Substantia nigra (tissue), 51 donors: ENCODE measurements at places on chromosomes 6 and 20.

DNA sequence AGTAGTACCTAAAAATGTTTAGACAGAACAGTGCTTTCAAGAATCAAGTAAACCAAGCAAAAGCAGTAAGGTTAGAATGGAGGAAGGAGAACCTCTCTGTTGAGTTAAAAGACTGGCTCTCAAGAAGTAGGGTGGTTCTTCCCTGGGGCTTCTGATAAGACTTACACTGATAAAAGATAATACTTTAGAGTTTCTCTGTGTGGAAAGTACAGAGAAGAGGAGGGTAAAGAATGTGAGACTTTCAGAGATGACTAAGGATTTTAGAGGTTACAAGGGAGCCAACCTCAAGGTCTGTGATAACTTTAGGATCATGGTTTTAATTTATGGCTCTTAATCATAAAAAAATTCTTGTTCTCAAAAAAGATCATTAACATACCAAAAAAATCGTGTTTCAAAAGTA, 30.9 kb upstream of the ALDH8A1 start:
- DNase-seq, result no peak

GRCh38 chr6:118594877-118595276, 46.8 kb downstream of the PLN start:
- no peak for DNase-seq

DNA sequence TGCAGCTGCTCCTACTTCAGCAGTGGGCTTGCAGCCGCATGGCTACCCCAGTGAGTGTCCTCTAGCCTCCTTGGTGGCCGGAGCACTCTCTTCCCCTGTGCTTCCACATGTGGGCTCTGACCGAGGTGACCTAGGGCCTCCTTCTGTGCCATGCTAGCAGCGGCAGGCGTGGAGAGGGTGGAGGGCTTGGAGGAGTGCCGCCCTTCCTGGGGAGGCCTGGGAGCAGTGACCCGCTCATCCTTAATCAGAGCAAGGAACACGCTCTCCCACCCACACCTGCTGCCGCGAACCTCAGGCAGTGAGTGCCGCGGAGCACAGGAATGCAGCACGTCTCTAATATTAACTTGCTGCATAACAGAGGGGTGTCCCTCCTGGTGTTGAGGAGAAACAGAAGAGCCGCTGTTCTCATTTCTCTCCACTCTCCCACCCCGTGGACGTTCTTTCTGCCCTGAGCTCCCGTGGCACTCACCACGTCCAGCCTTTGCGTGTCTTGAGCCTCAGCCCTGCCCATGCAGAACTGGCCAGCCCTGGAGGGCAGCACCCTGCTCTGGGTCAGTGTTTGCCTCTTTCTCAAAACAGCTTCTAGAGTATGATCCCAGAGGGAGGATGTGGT, 31.9 kb downstream of the DUSP22 start:
- no peak for DNase-seq

DNA sequence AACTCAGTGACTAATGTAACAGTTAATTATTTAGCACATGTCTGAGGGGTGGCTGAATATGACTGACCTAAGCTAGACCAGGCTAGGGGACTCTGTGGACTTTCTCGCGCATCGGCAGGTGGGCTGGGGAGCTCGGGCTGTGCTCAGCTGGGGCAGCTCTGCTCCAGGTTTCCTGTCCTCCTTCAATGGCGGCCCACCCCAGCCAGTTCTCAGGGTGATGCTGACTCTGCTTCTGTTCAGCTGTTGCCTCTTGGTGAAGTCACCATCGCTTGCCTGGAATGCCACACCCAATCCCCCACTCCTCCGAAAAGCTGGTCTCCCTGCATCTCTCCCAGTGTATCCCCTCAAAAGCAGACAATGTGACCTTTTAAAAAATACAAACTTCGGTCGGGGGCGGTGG, 20.0 kb downstream of the PPP1R3G start:
- DNase-seq, result no peak

DNA sequence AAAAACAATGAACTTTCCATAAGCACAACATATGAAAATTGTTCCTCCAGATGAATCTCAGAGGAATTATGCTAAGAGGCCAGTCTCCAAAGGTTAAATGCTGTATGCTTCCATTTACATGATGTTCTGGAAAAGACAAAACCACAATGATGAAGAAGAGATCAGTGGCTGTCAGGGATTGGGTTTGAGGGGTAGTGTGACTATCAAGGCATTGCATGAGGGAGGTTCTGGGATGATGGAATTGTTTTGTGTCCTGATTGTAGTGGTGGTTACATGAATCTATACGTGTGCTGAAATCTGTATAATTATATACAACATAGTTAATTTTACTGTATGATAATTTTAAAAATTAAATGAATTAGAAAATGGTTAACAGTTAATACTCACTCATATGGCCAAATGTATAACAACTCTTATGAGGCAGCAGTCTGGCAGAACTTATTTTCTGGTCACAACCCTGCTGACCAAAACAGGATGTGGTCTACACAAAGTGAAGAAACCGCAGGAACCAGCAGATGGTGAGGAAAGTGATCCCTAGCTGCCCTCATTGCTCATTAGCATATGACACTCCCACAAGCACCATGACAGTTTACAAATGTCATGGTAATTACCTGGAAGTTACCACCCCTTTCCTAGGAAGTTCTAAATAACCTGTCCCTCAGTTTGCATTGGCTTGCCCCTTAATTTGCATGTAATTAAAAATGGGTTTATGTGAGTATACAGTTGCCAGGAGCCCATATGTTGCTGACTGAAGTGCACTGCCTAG, 31.9 kb downstream of the NSFL1C start:
- DNase-seq, result no peak

- no peak for DNase-seq
These were observed 357.3 kb downstream of the THBS2 start for GRCh38 chr6:168896321-168896720.

GRCh38 chr6:90559931-90560330, 26.9 kb downstream of the MAP3K7 start:
- no peak for DNase-seq

DNA sequence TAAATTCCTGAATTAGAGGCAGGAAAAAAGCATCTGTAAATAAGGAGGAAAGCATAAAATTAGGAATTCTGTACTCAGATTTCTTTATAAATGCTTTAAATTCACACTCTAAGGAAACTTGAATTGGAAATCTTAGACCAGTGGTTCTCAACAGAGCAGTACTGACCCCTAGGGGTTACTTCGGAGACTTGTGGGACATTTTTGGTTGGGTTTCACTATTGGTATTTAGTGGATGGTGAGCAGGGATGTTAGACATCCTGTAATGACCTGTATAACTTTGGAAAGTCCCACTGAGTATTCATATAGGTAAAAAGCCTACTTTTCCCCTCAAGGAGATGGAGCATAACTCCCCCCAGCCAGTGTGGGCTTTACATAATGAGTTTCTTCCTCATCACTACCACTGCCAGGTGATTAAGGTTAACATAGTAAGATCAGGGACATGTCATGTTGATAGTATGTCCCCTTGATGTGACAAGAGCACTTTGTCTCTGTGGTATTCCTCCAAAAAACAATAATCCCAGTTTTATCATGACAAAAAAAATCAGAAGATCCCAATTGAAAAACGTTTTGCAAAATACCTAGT, 31.0 kb downstream of the GLO1 start:
- DNase-seq, result no peak

DNA sequence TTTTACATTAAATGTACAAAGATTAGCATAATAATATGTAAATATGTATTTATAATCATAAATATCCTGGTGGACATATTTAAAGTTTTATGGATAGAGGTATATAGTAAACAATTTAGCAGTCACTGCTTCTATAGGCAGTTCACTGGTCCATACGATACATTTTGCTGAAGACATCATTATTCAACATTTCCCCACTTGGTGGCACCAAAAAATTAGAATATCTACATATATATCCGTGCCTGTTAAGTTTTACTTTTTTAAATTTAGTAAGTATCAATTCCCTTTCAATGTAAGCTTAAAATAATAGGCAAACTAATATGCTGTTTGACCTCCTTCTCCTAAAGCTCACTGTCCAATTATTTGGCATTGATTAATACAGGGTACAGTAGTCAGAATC, 64.2 kb downstream of the LMBRD1 start:
- no peak for DNase-seq

DNA sequence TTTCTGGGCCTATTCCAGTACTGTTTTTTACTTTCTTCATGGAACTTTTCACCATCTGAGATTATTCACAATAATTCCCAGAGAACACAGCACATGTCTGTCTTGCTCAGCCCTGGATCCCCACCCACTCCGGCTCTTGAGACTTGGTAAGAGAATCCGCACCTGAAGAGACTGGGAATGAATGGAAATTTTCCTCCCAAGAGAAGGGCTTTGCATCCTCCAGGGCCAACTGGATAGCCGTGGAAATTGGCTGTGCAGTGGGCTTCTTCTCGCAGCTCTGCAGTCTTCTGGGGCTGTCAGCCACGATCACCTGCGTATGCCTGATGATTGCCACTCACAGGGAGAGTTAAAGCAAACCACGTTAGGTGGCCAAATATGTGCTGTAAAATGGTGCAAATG, 159.1 kb downstream of the THBS2 start:
- DNase-seq, result no peak

- DNase-seq, result no peak
These were observed 5.4 kb downstream of the CTSZ start for GRCh38 chr20:59001449-59002171.

DNA sequence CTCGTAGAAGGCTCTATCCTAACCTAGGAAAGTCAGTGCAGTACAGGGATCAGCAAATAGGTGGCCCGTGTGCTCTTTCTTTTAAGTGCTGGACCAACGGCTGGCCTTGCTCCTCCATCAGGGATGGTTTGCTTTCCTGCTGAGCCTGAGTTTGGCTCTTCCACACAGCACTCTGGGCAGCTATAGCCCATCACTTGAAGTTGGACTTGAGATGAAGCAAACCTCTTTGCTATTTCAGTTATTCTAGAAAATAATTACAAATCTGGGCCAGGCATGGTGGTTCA, 66.9 kb upstream of the KCNK16 start:
- no peak for DNase-seq

DNA sequence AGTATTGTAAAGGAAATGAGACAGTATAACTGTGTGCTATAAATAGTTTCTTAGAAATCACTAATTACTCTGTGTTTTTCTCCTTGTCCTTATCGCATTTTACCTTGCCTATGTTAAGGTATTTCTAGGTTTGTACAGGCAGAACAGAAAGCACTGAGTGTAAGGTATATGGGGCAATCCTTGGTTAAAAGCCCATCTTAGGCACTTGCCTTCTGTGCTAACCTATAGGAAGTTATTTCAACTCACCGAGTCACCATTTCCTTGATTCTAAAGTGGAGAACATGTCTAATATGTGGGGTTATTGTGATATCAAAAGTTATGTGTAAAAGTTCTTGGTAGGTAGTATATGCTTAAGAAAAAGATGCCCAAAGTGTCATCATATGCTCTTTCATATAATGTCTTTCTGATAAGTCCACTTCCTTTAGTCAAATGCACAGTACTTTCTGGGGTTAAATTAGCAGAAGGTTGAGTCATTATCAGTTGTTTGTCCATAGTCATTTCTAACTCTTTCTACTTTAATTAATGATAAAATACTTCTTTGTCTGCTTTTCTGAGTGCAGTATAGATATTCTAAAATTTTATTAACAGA, 276.4 kb downstream of the UTRN start:
- DNase-seq, result no peak

DNA sequence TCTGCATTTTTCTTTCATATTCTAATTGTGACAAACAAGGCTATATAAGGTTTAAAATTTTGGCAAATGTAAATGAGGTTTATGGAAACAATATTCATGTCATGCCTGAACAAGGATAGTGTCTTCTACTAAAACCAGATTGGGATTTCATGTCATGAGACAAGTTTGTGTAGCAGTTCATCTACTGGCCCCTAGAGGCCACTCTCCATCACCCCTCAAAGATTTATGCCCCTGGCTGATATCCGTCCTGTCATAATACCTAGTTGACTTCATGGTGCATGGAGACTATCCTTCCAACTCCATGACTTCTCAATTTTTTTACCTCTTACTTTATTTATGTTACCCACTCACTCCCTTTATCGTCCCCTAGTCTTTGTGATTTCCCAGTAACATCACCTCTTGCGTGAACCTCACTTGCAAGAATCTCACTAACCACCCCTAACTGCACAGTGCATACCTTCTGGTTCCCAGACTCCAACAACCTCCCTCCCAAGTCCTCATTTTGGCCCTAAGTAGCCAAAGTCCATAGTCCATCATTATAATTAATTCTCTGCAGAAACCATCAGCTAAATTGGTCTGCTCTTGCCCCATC, 179.8 kb downstream of the TASP1 start:
- no peak for DNase-seq

DNA sequence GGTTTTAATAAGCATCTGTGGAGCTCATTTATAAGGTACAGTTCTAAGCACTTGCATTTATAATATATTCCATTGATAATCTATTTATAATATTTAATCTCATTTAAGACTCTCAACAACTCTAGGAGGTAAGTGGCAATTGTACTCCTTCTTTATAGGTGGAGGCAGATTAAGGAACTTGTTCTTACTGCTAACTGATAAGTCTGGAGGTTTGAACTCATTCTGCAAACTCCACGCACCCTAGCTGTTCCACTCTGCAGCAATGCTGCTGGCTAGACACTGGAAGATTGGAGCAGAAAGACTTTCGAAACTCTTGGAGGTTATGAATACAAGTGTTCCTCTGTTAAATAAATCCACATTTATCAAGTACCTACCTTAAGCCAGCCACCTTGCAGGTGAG, 793 bp upstream of the HDAC2 start:
- DNase-seq, result no peak

- no peak for DNase-seq
These were observed 57.0 kb downstream of the TULP4 start for GRCh38 chr6:158369241-158369640.

DNA sequence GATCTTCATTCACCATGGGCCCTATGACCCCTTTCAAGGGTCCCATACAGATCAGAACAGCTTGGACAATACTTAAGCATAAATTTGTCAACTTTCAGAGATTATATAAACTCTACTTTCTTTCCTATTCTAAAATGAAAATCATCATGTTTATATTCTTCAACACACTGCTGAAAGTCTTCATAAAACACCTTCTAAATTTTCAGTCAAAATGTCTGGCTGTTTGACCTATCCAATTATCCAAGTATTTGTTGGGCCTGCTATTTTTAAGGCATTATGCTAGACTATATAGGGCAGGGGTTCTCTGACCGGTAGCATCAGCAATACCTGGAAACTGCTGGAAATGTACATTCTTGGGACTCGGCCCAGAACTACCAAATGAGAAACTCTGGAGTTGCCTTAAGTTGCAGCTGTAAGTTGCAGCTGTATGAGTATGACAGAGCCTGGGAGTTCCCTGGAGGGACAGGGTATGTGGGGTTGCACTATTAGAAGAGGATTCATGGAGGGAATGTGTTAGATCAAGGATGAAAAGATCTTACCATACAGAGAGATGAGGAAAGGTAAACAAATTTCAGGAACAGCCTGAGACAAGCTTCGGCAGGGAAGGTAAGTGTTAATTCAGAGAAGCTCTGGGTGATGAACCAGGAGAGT, 293.0 kb downstream of the ADGB start:
- DNase-seq, result no peak

DNA sequence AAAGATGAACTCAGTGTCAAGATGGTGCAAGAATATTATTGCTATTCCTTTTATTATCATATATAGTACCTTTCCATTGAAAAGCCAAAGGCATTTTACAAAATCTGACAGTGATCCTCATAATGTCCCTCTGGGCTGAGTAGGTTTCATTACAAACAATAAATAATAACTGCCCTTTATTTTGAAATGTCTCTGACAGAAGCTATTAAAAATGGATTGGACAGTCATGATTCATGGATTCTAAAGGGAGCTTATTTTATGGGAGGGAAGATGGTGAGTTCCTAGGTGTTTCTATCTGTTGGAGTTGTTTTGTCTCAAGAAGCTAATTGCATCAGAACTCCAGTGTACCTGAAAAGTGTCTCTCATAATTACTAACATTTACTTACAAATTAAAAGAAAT, 30.4 kb upstream of the HDAC2 start:
- DNase-seq, result no peak

GRCh38 chr6:44006123-44006871, 121.0 kb downstream of the MRPL14 start:
- DNase-seq, result no peak
